ENCODE measurements at places on chromosomes 3 and 15.

GRCh38 chr3:184004476-184004875 lies 13.2 kb downstream of the ABCC5 start:
- peak; percentile 64 for DNase-seq

DNA sequence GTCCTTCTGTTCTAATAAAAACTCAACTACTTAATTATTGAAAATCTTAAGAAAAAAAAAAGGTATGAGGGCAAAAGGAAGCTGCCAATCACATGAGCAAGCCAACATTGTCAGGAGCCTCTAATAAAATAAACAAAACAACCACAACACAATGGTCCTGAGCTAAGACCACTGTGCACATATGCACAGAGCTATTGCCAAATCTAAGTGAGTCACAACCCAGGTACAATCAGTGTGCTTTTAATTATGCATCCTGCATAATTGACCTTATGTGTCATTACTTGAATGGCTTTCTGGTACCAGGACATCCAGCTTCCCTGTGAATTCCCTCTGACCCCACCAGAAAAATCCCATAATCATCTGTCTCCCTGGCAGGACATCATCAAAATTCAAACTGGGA lies 639.8 kb downstream of the MAGI1 start:
- no peak for DNase-seq

- DNase-seq: no peak
Measured at GRCh38 chr3:56055546-56055945, 412.7 kb downstream of the ERC2 start.

DNA sequence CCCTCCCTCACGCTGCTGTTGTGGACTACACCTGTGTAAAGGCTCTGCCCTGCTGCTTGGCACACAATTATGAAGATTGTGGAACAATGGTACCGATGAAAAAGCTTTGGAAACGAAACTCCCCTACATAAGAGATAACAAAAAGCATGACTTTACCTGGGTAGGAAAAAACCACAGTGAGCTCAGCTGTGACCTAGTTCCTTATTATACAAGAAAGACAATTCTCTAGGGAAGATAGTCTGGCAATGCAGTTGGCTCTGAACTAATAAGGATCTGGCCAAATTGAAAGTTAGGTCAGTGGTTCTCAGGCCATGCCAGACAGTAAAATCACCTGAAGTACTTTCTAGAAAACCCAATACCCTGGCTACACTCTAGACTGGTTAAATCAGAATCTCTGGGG lies 16.1 kb downstream of the CLEC3B start:
- DNase-seq: peak; percentile 36

DNA sequence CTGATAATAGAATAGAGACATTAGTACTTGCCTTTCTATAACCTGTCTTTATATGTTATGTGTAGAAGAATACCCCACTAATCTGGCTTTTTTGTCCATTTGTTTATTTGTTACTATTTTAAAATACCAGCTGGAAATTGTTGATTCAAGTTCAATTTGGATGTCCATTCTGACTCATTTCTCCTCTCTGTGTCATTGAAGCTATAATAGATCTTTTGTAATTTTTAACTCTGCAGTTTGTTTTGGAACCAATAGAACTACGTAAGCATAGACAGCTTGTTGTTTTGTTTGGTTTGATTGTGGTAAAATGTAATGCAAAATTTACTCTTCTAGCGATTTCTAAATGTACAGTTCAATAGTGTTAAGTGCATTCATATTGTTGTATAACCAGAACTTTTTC lies 390.4 kb downstream of the ZIC1 start:
- DNase-seq: no peak

GRCh38 chr3:122973893-122974615 lies 53.5 kb downstream of the SEMA5B start:
- DNase-seq: no peak

DNA sequence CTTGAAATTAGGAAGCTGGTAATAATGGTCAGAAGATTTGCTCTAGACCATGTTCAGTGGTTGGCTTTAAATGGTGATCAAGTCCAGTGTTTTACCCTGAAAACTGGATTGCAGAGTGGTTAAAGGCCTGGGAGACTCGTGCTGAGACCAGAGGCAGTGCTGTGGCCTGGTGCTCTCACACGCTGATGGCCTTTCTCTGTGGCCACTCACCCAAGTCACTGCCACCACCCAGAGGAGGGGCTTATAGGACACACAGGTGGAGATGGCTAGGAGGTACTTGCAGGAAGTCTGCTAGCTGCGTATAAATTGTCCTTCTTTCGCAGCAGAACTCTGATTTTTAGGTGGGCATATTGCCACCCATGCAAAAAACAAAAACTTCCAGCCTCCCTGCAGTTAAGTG lies 6.2 kb upstream of the EHD4 start:
- DNase-seq: no peak

DNA sequence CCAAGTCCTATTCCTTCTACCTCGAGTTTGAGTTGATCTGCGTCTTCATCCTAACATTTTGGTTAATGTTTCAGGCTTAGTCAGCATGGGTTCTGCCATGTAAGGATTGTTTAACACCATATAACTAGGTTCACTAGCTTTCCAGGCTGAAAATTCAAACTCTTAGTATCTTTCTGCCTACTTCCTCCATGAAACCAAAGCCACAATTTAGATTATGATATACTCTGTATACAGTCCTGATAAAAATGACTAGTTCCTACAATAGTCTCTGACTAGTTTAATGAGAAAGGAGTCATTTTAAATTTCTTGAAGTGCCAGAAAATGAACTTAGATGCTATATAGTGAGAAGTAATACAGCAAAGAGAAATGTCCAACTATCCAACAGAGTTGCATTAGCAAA lies 6.6 kb upstream of the BTLA start:
- peak; percentile 6 for DNase-seq

DNA sequence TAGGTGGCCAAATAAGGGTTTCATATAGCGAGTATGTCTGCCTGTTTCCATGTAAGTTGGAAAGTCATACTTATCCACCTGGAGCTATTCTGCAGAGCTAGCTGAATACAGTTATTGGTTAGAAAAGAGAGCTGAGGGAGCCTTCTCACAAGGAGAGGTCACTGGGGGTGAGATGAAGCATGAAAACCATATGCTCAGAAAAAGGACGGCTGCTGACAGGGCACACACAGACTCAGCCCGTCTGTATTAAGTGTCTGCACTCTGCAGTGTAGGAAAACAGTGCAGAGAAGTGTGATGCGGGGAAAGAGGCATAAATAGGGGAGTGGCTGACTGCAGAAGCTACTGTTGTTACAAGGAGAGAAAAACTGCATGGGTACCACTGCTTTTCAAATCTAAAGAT lies 58.2 kb downstream of the C3orf70 start:
- no peak for DNase-seq

DNA sequence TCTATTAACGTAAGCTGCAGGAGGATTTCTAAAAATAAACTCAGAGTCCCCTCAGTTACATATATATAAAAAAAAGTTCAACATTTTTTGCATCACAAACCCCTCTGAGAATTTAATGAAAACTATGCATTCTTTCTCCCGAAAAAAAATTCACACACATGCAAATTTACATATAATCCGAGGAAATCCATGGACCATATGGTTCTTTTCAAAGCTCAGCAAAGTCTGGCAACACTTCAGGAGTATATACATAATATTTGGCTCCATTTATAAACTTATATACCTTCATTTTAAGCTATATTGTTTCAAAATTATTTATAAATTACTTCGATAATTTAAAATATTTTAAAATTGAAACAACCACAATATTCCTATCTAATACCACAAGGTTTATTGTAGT lies 140.7 kb upstream of the PLXND1 start:
- no peak for DNase-seq

DNA sequence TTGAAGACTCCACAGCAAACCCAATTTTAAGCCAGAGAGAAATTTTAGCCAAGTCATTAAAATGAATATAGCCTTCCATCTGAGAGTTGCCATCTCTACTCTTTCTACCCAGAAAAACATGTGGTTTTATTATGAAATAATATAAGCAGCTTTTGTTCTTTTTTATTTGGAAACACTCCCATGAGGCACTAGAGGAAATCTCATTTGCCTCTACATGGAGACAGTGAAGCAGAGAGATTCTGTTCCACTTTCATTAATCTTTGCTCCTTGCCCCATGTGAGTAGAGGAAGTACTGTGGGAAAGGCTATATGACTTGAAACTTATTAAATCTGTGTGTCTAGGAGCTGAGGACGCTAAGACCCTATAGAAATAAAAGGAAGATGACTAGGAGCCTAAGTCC lies 111.1 kb downstream of the P3H2 start:
- DNase-seq: peak; percentile 7

DNA sequence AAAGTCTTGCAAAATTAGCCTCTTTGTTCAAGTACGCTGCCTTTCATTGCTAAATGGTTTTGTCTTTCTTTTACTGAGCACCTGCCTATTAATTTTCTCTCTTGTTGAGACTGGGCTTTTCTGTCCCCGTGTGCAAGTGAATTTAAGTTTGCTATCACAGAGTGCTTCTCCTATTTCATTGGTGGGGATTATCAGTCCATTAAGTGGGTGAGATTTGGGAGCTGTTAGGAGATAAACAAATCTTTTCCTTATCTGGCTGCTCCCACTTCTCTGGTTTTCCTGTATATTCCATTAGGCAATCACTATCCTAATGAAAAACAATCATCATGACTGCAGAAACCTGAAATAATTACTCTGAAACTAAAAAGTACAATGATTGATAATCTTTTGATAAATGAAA lies 254.2 kb downstream of the NR1D2 start:
- DNase-seq: no peak

DNA sequence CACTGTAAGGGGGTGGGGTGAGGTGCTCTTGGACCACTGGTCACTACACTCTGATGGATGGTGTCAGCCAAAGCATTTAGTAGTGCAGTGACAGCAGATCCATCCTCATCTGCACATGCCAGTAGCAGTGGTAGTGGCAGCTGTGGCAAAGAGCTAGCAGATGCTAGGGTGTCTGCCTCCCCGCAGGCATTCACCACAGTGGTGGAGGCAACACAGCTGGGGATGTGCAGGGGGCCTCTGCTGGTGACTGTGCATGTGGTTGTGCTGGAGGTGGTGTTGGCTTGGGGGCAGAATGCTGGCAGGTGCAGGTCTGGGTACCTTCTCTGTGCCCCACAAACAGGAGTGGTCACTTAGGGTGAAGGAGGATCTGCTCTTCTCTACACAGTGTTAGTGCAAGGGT lies 19.4 kb upstream of the DCUN1D1 start:
- DNase-seq: no peak

- no peak for DNase-seq
Measured at GRCh38 chr15:39192979-39193560, 387.8 kb upstream of the THBS1 start.

- no peak for DNase-seq
Measured at GRCh38 chr15:51349156-51349844, 7.8 kb downstream of the GLDN start.

DNA sequence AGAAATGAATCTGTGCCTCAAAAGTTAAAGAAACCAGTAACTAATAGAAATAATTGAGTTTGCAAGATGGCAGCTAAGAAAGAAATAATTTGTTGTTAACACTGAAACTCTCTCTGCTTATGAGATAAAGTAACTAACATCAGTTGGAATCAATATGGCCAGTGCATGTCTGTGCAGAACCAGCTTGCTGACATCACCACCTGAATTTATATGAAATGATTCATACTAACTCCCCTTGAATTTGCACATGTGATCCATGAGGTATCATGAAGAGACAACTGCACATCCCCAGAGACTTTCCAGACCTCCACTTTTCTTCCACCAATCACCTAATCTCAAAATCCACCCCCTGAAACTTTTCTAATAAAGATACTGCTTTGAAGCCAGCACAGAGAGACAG lies 10.3 kb upstream of the SLC25A38 start:
- DNase-seq: no peak

- DNase-seq: no peak
Measured at GRCh38 chr15:96246057-96246456, 84.4 kb upstream of the NR2F2 start.

- no peak for DNase-seq
Measured at GRCh38 chr15:98727115-98728040, 79.0 kb downstream of the IGF1R start.

DNA sequence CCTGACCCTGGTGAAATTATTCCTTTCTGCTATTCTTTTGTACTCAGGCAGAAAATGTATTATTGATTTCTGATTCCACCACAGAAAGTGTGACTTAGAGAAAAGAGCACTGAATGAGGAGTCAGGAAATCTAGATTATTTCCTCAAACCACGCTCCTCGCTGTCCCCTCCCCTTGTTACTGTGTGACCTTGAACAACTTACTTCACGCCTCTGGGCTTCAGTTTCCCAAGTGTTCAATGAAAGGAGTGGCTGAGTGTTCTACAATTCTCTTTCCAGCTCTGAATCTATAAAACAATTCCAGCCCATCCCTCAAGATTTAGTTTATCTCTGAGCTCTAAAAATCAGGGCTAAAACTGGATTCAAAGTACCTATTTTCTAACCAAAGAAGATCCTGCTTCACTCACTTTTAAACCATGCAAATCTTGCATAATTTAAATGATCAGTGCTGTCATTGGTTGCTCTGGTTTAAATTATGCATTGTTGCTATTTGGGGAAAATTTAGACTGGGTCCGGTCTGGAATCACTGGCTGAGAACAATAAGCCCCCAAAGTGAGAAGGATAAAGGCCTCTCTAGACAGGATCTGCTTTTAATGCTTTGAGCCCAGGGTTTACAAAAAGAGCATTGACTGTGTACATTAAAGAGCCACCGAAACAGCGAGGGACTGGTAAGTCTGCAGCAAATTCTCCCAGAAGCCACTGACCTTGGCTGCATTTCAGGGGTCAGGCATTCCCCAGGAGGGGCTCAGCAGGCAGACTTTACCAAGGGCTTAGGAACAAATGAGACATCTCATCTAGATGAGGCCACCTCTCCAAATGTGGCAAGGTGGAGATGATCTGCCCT lies 3.2 kb downstream of the TNIK start:
- no peak for DNase-seq

DNA sequence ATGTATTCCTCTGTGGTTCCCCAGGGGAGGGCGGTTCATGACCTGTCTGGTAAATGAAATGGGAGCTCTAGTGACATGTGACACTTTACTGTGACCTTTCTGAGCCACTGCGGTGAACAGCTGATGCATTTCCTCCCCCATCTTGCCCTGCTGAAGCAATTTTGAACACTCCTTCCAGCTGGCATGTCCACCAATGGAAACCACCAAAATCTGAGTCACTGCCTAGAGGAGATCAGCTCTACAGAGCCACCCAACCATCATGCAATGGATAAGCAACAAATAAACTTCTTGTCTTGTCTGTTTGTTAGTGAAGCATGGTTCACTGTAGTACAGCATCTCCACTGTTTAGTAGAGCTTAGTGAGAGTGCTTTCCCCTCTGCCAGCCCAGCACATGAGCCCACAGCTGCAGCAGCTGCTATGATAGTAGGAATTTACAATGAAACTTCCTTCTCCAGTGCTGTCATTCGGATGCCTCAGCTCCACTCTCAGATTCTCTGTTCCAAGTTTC lies 479.4 kb downstream of the NTRK3 start:
- peak; percentile 56 for DNase-seq

DNA sequence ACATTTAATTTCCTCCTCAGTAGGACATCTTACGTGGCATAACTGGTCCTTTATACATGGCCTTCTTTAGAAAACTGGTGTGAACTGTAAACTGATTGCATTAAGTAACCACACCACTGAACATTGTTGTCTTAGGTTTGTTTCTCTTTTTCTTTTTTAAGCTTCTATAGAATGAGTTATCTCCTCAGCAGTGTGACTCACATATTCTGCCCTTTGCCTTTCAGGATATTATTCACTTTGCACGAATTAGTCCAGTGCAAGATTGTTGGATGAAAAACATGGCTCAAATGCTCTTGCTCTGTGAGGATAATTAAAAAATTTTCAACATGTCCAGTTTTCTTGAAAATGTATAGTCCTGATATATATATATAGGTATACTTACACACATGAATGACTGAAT lies 147.6 kb downstream of the KBTBD8 start:
- DNase-seq: no peak
